Non-pigmented ciliary epithelial cell (primary cell): ENCODE measurements at places on chromosomes 5 and 9.

GRCh38 chr5:84370176-84370575, 14.5 kb downstream of the EDIL3 start:
- DNase-seq = no peak

GRCh38 chr5:31604644-31605043, 34.3 kb upstream of the PDZD2 start:
- no peak for DNase-seq

GRCh38 chr5:136522217-136522956, 157.0 kb upstream of the TRPC7 start:
- no peak for DNase-seq

DNA sequence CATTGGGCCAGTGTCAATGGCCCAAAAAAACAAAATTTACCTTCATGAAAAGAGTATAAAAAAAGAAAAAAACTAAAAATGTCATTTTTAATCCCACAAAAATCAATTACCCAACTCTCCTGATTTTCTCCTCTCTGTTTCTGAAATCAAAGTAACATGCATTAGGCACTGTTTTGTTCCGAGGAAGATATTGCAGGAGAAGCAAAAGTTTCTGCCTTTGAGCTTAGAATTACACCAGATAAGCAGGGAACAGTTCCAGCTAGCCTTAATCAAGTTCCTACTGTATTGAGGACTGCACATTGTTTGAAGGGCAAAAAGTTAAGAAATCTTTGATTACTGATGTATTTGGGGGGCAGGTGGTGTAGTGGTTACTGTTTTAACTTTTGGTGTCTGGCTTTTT, 1.1 kb upstream of the PRKAA1 start:
- DNase-seq = no peak

DNA sequence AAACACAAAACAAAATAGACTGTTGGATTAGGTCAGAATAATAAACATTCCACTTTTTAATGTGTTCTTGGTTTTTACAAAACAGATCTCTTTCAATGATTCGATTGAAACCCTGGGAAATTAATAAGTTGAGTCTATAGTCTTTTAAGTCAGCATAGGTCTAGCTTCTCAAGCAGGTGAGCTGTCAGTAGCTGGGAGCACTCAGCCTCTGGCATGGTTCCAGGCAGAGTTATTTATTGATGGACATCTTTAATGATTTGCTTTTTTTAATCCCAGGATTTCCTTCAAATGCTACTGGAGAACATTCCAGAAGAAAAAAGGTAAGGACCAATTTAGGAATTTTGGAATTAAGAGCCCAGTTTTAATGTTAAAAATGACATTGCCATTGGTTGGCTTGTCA, 241.0 kb downstream of the AOPEP start:
- no peak for DNase-seq

DNA sequence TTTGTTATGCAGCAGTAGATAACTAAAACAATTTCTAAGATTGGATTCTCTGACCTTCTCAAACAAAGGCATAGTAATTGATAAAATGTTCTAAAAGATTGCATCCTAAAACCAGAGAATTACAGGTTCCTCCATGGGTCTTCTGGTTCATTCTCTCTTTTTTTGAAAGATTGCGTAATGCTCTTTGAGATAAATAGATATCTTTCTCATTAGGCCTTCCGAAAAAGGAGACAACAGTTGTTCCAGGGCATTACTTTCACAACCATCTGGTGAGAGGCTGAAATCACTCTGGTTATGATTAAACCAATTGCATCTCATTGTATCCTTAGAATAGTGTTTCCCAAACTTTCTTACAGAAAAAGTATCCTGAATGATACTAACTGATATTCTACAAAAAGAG, 174.7 kb upstream of the NREP start:
- DNase-seq = no peak

- no peak for DNase-seq
Observed at GRCh38 chr9:97599314-97599846, 33.8 kb downstream of the TSTD2 start.

- DNase-seq = no peak
Observed at GRCh38 chr5:29822521-29822920, 1371.0 kb upstream of the CDH6 start.

GRCh38 chr5:96902876-96903275, 26.6 kb downstream of the ERAP2 start:
- DNase-seq = no peak

DNA sequence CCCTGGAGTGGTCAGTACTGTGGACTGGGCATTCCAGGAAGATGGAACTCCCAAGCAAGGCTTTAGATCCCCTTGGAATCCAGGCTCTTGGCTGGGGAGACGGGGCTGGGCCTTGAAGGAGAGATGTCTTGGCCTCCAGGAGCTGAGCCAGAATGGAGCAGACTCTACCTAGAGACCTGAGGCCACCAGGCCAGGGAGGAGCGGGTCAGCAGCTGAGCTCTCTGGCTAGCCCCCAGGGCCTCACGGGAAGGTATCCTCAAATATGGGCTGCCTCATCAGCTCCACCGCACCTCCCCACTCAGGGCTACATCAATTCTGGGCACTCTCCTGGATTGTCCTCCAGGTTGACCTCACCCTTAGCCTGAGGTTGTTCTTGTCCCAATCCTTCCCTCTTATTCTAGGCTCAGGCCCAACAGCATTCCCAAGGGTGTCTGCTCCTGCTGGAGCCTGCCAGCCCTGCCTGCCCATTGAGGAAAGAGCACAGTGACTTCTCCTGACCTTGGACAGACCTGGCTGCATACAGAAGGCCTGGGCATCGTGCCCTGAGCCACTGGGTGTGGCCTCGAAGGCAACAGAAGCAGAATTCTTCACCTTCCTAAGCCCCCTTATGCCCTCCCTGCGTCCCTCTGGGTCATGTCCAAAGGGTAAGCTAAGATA, 3.0 kb upstream of the PDLIM4 start:
- no peak for DNase-seq

DNA sequence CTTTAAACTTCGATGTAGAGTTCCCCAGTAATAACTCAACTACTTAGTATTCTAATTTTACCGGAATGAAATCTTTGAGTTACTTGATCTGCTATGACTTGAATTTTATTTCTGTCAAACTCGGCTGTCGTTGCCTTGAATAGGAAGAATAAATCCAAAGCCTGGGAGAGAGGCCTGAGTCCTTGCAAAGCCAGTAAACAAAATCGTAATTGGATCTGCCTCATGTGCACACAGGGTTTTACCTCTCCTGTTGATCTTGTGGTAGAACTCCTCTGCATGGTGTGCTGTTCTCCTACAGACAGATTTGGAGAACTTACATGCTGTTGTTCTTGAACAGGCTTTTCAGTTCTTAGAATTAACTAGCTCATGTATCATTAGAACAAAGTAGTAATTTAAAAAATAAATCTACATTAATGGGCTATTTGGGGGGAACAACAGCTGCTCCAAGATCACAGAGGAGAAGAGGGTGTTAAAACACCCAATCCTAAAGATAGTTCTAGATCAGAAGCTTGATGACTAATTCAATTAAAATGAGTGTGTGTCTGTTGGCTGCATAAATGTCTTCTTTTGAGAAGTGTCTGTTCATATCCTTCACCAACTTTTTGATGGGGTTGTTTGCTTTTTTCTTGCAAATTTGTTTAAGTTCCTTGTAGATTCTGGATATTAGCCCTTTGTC, 28.9 kb downstream of the HSPB3 start:
- DNase-seq = no peak

GRCh38 chr5:24391816-24392215, 253.0 kb downstream of the CDH10 start:
- DNase-seq = no peak

DNA sequence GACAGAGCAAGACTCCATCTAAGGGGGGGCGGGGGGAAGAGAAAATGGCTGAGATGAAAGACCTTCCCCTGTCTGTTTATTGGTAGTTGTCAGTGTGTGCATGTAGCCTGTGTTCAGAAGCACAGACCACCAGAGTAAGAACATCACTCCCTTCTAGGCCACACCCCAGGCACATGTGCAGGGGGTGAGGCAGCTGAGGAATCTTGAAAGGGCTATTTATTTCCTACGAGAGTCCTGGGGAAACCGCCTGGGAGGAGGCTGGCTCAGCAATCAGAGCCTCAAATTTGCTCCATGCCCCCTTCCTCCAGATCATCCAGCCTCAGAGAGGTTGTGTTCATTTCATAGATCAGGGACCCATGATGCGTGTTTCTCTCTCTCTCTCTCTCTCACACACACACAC, 7.1 kb downstream of the MYORG start:
- no peak for DNase-seq

GRCh38 chr5:135671052-135671705, 92.4 kb upstream of the CXCL14 start:
- no peak for DNase-seq

DNA sequence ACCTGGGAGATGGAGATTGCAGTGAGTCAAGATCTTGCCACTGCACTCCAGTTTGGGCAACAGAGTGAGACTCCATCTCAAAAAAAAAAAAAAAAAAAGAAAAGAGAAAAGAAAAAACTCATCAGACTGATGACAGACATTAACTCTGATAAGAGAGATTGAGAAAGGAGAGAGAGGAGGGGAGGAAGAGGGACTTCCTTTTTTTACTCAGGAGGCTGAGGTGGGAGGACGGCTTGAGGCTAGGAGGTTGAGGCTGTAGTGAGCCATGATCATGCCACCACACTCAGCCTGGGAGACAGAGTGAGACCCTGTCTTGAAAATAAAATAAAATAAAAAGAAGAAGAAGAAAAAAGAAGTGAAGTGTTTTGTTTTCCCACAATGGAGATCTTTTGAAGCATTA, 9.7 kb upstream of the MSMP start:
- no peak for DNase-seq

- DNase-seq = no peak
Observed at GRCh38 chr9:96048104-96048955, 172.8 kb downstream of the ERCC6L2 start.

GRCh38 chr9:97704851-97705250, 7.7 kb upstream of the XPA start:
- DNase-seq = no peak

DNA sequence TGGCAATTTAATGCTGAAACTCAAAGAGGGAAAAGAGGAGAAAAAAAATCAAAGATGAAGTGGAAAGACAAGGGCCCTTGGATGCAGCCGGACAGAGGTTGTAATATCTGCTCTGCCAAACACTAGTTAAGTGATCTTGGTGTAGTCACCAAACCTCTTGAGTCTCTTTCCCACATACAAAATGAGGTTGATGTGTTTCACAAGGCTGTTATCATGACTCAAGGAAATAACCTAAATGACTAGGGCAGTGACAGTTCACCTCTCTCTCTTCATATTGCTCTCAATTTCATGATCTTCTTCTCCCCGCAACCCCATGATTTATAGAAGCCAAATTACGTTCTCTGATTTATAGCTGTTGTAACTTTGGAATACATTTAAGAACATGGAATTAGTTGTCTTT, 44.9 kb downstream of the PIK3R1 start:
- DNase-seq = no peak

DNA sequence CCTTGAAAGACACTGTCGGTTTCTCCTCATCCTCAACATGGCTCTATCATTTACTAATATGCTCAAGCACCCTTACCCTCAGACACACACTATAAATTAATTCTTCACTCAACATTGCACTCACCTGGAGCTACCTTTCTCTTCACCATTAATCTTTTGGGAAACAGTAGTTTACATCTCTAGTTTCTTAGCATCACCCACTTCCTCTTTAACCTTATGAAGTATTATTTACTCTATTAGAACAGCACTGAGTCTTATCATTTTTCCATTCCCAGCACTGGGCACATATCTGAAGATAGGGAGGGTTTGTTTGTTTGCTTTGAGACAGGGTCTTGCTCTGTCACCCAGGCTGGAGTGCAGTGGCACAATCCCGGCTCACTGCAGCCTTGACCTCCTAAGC, 213.5 kb downstream of the SMARCA2 start:
- no peak for DNase-seq
